RPMI7951 (cell line): ENCODE measurements at places on chromosomes 5 and 9.
A peak's percentile ranks its signal among the peaks of the same experiment; 100 is the strongest.

- DNase-seq = no peak
Measured at GRCh38 chr5:139776861-139777260, 18.7 kb upstream of the PSD2 start.

- DNase-seq = no peak
Measured at GRCh38 chr5:116699332-116699731, 124.7 kb upstream of the SEMA6A start.

DNA sequence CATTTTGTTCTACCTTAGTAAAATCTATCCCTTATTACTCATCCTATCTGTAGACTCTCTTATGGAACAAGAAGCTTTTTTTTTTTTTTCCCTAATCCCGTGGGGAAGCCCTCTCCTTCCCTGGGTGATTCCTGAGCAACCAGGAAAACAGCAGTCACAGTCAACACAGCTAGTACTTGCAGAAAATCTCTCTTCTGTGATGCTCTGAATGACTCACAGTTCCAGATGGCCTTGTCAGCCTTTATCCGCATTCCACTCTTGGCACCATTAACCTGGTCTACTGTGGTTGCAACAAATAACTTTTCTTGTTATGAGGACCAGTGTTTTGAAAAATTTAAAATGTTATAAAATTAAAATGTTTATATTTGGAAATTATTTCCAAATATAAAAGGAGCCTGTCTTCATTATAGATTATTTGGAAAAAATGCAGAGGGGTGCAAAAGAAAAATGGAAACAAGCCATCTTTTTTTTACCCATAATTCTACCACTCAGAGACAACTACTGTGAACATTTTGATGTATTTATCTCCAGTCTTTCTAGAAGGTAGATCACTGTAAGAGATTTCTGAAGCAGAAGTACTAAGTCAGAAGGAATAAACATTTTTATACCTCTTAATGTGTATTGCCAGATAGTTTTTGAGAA, 486.7 kb downstream of the RAB3C start:
- DNase-seq = peak; percentile 93

DNA sequence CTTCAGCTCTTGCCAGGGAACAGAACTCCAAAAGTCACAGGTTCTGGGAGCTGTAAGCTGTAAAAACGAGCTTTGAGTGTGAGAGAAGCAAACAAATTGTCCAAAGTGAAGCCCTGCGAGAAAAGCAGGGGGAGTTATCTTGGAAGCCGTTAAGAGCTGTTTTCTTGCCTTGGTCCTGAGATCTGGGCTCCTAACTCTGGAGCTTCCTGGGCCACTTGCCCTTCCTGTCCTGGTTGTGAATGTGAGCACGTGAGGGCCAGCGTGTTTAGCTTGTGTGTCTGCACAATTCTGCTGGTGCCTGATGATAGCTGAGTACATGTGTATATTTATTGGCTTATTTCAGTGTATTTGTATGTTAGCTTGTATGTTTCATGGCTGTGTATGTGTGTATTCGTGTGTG, 40.5 kb downstream of the DAB2IP start:
- DNase-seq = no peak

- DNase-seq = no peak
Measured at GRCh38 chr9:68631811-68632210, 73.2 kb upstream of the PIP5K1B start.

- DNase-seq = no peak
Measured at GRCh38 chr5:179331591-179332375, 13.5 kb downstream of the ADAMTS2 start.

- DNase-seq = peak; percentile 90
Measured at GRCh38 chr9:38141746-38142591, 72.9 kb upstream of the SHB start.

GRCh38 chr5:138350563-138350890, 2.0 kb upstream of the KDM3B start:
- DNase-seq = no peak

- peak; percentile 79 for DNase-seq
Measured at GRCh38 chr9:112074250-112075008, 100.7 kb downstream of the SUSD1 start.

DNA sequence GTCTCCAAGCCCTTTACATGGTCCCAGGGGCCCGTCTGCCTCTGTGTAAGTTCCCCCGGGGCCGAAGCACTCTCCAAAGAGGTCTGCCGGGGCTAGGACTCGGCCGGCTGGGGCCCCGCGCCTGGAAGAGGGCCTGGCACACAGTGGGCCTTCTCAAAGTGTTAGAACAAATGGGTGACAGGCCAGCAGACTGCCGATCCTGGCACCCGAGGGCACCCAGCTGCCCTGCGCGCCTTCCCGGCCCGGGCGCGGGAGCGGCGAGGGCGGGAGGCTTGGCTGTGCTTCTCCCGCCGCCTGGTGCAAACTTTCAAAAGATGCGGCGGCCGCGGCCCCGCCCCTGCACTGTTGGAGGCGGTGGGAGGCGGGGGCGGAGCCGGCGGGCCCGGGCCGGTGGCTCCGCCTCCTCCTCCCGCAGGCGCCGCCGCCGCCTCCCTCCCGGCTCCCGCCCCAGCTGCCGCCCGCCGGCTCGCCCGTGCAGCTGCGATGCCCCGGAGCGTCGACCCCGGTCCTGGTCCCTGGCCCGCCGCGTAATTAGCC, at the start of gene NEURL1B:
TSS of gene NEURL1B (plus strand) at position 442 of the 537 bp plus-strand sequence. CDS start 144 bp downstream, outside the sequence.
- peak; percentile 73 for DNase-seq

DNA sequence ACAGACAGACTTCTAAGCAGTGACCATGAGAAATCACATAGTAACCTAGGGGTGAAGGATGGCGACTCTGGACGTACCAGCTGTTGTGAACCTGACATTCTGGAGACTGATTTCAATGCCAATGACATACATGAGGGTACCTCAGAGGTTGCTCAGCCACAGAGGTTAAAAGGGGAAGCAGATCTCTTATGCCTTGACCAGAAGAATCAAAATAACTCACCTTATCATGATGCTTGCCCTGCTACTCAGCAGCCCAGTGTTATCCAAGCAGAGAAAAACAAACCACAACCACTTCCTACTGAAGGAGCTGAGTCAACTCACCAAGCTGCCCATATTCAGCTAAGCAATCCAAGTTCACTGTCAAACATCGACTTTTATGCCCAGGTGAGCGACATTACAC, 38.0 kb upstream of the CCDC152 start:
- peak; percentile 73 for DNase-seq

DNA sequence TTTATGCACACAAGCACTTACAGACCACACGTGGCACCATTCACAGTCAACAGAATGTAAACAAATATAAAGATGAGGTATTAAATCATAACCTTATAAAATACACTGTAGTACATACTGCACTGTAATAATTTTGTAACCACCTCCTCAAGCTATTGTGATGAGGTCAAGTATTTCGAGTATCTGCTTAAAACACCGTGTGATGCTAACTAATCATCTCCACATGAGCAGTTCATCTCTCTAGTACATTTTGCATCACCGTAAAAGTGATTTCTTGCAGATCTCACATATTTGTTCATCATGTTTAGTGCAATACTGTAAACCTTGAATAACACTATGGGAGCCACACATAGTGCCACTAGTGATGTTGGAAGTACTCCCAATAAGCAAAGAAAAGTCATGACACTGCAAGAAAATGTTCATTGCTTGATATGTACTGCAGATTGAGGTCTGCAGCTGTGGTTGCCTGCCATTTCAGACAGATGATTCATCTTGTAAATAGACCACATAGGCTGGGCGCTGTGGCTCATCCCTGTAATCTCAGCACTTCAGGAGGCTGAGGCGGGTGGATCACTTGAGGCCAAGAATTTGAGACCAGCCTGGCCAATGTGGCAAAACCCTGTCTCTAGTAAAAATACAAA, 44.3 kb downstream of the FOXB2 start:
- DNase-seq = peak; percentile 86

- peak; percentile 78 for DNase-seq
Measured at GRCh38 chr5:138725153-138725817, 27.9 kb upstream of the CTNNA1 start.

GRCh38 chr5:176736931-176737745, 73.2 kb upstream of the UNC5A start:
- no peak for DNase-seq
